ENCODE measurements at places on chromosomes 6 and 20.

- DNase-seq, result no peak
Observed at GRCh38 chr20:6311841-6312655, 189.2 kb upstream of the FERMT1 start.

DNA sequence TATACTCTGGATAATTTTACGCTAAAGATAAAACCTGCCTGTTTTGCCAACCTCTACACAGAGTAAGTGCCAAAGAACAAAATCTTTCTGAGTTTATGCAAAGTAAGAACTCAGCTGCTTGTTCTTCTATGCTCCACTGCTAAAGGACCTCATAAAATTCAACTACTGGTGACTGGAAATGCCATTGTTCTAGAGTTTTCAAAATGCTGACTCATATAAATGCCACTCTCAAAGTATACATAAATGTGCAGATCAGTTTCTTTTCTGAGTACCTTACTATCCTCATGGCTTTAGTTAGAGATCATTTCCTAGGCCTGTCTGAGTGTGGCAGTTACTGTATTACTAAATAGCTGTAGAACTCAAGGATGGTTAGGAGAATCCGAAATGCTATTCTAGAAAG is 45.6 kb downstream of the LYRM4 start:
- DNase-seq, result no peak

GRCh38 chr20:3553663-3554062 is 82.8 kb downstream of the ATRN start:
- DNase-seq, result no peak

DNA sequence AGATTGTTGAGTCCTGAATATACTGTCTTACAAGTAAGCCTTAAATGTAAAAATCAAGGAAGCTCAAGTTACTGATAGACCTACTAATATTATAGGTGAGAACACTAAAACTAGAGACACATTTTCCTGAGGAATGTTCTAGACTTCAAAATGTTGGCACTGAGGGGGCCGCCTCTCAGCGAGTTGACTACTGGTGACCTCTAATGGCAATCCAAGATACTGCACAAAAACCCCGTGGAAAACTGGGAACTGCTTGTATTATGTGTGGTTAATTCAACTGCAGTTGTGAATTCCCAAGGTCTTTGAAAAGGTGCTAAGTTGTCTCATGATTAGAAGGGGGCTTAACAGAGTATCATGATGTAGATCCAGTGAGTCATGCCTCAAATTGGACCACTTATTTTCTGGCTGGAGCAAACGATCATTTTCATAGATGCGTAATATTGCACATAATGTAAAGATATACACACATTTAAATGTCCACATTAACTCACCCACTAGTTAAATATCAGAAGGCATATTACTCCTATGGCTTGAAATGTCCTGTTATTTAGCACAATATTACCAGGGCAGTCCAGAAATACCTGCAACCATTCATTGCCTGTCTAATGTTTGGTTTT is 336.2 kb downstream of the FOXA2 start:
- no peak for DNase-seq

DNA sequence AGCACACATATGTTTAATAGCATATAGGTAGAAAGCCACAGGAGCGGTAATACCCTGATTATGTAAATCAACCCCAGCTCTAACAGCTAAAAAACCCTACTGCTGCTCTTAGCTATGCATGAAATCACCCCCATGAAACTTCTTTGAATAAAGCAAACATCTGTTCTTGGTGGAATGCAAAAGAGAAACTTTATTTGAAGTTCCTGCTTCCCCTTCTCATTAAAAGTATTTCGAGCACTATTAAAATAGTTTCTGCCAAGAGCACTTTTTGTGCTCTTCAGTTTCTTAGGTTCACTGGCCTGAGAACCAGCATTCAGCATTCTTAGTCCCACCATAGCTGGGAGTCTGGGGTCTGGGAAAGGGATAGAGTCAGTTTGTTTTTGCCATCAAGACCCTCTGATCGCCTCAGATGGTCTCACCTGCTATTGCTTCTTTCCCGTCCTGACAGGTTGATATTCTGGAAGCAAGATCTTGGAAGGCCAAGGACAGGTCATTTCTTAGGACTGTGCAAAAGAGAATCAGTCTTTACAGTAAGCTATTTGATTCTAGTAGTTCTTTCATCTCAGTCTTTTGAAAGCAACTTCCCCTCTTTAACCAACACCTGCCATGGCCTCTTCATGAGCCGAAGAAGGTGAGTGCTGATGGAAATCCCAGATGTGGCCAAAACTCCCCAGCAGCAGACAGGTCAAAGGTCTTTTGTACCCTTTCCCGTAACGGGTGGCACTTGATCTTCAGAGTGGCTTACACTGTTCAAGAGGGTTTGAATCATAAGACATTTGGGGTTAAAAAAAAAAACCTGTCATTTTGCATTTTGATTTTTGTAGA is 76.5 kb upstream of the TMEM170B start:
- no peak for DNase-seq

- DNase-seq, result no peak
Observed at GRCh38 chr6:128071212-128071611, 170.4 kb upstream of the THEMIS start.

- DNase-seq, result no peak
Observed at GRCh38 chr20:32432277-32432676, 74.1 kb downstream of the ASXL1 start.

- no peak for DNase-seq
Observed at GRCh38 chr6:163946437-163946836, 531.9 kb downstream of the QKI start.

- DNase-seq, result no peak
Observed at GRCh38 chr20:50512323-50512722, 2.1 kb downstream of the PTPN1 start.

GRCh38 chr6:55882718-55883569 is 7.6 kb upstream of the BMP5 start:
- DNase-seq, result no peak

DNA sequence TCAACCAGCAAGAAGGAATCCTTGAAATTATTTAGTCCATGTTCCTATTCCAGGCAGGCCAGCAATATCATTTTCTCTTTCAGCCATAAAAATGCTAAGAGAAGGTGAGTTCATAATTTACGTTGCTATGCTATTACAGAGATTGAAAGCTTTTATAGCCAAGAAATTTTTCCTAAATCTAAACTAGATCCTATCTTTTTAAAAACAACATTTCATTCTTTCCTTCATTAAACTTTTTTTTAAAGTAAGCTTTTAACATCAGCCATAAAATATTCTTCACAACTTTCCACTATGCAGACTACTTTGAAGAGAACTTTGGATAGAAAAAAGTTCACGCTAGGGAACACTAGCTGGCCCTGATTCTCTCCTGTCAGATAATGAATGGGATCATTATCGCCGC is 159.8 kb downstream of the RPS12 start:
- DNase-seq, result no peak

- DNase-seq, result no peak
Observed at GRCh38 chr6:159996087-159996622, 27.3 kb downstream of the IGF2R start.

- no peak for DNase-seq
Observed at GRCh38 chr6:37693079-37693478, 4.6 kb downstream of the MDGA1 start.

DNA sequence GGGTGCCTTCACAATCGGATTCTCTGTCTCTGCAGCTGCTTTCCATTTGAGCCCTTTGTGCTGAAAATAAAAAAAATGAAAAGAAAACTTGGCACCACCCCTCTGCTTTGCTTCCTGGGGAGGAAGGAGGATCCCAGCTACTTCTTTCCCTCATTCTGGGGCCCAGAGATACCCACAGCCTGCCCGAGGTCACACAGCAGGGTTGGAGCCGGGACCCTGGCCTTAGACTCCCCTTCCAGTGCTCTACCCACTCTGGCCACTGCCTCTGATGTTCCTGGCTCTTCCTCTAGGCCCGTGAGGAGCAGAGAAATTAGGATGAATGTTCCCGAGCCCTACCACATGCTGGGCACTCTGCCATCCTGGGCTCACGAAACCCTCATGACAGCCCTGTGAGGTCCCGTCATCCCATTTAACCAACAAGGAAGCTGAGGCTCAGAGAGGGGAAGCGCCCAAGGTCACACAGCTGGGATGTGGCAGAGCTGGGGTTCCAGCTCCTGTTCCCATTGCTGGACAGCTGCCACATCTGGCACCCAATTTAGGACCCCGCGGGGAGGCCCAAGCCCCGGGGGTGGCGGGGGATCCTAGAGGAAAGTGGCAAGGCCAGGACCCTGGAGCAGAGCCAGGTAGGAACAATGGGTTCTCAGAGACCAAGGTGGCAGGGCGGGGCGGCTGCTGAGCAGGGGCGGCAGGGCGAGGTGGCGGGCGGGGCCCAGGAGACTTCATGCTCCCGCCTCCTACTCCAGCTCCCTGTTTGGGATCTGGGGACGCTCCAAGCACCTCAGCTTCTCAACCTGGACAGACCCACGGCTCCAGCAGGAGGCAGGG is 76.6 kb downstream of the CEBPB start:
- peak; percentile 67 for DNase-seq

GRCh38 chr6:105458551-105458950 is 55.7 kb upstream of the PREP start:
- no peak for DNase-seq

- no peak for DNase-seq
Observed at GRCh38 chr6:78302411-78302810, 564.9 kb upstream of the IRAK1BP1 start.

DNA sequence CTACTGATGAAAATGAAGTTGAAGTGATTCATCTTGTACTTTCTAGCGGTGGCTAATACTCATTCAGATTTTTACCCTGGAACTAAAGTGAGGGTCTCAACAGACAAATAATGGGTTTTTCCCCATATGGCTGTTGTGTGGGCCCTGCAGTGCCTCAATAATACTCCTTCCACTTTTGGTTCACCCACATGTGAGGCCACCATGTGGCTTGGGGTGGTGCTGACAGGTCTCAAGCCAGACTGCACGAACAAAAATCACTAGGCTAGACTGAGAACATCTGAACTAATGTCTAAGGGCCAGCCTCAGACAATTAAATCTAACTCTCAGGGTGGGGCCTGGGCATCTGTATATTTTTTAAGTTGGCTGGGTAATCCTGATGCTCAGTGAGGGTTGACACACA is 7.9 kb upstream of the COL12A1 start:
- no peak for DNase-seq

- DNase-seq, result no peak
Observed at GRCh38 chr6:106895703-106896040, 78.9 kb downstream of the CD24 start.

DNA sequence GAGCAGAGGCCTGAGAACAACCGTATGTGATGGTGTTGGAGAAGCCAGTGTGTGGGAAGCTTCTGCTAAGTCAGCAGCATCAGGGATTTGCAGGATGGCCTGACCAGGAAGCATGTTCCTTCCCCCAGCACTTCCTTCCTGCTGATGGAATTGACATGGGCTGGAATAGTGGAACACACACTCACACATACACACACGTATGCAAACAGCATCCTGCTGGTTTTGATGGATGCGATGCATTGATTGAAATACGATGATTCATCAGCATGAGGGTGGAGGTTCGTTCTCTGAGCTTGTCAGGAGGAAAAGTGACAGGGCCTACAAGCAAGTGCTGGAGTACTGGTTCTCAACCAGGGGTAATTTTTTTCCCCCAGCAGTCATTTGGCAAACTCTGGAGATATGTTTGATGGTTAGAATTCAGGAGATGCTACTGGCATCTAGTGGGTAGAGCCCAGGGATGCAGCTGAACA is 229.1 kb downstream of the NFATC2 start:
- no peak for DNase-seq

- no peak for DNase-seq
Observed at GRCh38 chr6:85192186-85192585, 257.7 kb upstream of the NT5E start.

- DNase-seq, result no peak
Observed at GRCh38 chr20:36339646-36340592, 33.8 kb downstream of the DLGAP4 start.

DNA sequence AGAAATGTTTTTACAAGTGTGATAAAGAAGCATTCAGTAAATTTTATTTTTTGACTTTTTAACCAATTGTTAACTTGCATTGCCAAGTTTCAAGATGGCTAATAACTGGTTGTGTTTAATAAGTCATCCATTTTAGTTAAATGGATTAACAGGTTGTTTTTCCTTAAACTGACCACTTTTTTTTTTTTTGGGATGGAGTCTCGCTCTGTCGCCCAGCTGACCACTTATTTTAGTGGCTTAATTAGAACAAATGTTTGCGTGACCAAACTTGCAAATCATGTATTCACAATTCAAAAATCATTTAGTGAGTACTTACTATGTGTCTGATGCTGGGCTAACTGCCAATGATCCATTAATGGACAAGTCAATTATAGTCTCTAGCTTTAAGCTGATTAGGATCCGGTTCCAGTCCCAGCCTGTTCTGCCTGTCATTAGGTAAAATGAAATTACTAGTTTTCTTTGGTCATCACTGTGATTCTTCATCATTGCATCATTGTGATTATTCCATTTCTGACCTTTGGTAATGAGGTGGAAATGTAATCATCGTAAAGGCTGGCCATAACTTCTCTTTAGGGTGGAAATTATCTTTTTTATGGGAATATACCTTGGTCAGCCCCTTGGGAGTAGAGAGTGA is 729.2 kb upstream of the MARCKS start:
- no peak for DNase-seq

DNA sequence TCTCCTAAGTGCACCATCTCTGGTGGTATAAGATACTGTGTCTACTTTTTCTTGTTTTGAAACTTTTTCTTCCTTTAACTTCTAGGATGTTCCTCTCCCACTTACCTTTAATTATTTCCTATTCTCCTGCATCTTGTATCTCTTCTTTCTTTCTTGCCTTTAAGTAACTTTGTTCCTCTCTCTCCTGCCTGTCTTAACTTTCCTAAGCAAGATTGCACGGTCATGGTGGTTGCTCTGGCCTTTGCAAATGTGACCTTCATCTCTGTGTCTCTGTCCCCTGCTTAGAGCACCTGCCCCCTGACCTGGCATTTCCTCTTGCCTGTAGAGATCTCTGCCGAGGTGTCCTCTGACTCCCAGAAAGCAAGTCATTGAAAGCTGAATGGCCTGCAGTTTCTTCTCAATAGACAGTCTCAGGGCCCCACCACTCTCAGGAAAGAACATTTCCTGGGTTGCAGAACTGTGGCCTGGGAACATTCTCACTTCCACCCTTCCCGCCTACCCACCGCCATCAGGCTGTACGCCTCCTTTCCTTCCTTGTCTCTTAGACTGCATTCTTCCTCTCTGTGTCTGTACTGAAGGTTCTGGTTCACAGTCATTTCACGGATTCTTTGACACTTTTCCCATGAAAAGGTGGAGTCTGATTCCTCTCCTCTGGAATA is 12.8 kb downstream of the ZDHHC14 start:
- DNase-seq, result no peak

DNA sequence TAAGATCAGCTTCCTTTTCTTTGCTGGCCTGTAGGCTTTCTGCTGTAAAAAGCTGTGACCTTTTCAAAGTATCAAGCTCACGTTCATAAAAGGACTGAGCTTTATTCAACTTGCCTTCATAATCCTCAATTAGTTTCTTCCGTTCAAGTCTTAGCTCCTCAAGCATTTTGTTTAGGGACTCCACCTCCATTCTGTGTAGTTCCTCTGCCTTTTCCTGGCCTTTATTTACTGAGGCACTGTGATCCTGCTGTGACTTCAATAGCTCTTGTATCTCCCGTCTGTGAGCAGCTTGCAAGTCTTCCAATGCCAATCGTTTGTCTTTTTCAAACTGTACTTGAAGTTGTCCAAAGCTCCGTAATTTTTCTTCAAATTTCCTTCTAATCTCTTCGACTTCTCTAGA is 54.4 kb downstream of the FAM184A start:
- no peak for DNase-seq

- no peak for DNase-seq
Observed at GRCh38 chr6:107369493-107369892, 89.9 kb downstream of the PDSS2 start.
